ENCODE measurements at places on chromosomes 2 and 18.

DNA sequence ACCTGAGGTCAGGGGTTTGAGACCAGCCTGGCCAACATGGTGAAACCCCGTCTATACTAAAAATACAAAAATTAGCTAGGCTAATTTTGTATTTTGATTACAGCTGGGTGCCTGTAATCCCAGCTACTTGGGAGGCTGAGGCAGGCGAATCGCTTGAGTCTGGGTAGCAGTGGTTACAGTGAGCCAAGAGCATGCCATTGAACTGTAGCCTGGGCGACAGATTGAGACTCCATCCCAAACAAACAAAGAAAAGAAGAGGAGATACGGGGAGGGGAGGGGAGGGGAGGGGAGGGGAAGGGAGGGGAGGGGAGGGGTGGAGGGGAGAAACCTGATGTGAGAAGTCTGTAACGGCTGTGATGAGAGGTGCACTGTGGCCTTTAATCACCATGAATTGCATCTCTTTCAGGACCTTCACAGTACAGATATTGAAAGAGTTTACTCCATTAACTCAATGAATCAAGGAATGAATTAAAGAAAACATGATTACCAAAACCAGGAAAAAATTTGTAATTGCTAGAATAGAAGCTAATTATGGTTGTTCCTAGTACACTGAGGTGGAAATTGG is 135.3 kb downstream of the CALCRL start:
- no peak for DNase-seq

DNA sequence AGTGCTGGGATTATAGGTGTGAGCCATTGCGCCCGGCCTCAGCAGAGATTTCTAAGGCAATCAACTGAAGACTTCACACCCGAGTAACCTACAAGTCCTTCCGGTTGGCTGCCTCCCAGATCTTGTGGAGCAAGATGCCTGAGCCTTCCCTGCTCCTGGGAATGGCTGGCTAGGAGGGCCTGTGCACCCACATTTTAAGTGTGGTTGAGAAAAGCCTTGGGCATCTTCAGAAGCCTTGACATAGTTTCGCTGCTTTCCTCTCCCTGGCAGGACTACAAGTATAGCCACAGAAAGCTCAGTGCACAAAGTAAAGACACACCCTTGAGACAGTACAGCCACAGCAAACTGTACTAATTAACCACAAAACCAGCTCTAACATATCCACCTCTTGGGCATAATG is 35.2 kb downstream of the E2F6 start:
- DNase-seq: no peak

GRCh38 chr2:158786897-158787296 is 8.2 kb upstream of the DAPL1 start:
- no peak for DNase-seq

DNA sequence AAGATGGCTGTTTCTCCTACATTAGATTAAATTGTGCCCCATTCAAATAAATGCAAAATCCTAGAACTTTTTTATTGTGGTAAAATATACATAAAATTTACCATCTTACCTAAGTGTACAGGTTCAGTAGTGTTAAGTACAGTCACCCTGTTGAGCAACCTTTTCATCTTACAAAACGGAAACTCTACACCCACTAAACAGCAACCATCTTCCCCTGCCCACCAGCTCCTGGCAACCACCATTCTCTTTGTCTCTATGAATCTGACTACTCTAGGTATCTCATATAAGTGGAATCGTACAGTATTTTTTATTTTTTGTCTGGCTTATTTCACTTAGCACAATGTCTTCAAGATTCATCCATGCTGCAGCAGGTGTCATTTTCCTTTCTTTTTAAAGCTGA is 53.0 kb downstream of the ASXL2 start:
- no peak for DNase-seq

- no peak for DNase-seq
These were observed 60.6 kb downstream of the SMAD7 start for GRCh38 chr18:48889981-48890762.

DNA sequence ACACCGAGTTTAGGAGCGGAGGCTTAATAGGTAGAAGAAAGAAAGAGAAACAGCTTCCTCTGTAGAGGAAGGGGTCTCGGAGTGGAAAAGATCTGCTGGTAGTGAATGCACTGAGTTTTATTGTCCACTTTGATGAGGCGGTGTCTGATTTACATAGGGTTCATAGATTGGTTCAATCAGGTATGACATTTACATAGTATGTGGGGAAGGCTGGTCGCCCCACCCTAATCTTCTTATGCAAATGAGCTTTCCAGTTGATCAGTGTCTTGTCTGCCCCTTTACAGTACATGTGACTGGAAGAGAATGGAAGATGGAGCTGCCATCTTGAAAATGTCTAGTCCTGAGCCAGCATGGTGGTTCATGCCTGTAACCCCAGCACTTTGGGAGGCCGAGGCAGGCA is 19.9 kb upstream of the CNOT11 start:
- no peak for DNase-seq

- DNase-seq: no peak
These were observed 189.4 kb upstream of the ARL4C start for GRCh38 chr2:234686088-234686890.

- DNase-seq: no peak
These were observed 845.9 kb upstream of the ID2 start for GRCh38 chr2:7835693-7836680.

GRCh38 chr2:67457699-67458098 is 60.6 kb downstream of the ETAA1 start:
- DNase-seq: no peak

DNA sequence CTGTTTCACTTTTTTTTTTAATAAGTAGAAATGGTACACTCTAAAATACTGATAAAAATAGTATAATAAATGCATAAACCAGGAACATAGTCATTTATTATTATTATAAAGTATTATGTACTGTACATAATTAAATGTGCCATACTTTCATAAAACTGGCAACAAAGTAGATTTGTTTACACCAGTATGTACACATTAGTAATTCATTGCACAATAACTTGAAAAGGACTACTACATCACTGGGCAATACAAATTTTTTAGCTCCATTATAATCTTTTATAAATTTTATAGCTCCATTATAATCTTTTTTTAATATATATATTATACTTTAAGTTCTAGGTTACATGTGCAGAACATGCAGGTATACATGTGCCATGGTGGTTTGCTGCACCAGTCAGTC is 636.5 kb downstream of the CNTNAP5 start:
- DNase-seq: no peak

DNA sequence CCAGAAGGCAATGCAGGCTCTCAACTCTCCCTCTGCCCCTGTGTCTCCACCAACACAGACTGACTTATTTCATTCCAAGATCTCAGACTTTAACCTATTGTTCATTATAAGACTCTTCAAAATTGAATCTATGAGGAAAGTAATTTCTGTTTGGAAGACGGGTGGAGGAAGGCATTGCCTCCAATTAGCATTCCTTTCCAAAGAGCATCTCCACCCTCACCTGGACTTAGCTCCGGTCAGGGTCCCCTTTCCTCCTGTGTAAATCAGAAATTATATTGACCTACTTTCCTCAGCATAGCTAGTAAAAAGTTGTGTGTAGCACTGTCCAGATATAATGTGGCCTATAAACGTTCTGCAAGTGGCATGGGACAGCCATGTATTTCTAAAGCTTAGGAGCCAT is 230.4 kb upstream of the ACVR2A start:
- no peak for DNase-seq

DNA sequence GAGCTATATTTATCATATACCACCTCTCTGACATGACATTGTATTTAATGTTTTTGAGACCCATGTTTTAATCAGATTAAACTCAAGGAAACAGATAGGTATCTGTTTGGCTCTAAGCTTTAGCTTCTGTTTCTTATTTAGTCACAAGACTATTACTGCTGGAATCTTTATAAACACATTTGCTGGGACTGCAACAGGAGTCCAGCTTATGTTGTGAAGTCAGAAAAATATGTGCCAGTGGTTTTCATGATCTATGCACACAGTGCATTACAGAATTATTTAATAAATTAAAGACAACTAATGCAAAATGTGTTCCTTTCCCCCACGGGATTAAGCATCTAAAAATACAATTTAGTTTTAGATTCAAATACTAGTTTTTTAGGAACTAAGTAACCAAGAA is 338.9 kb downstream of the ZEB2 start:
- no peak for DNase-seq

DNA sequence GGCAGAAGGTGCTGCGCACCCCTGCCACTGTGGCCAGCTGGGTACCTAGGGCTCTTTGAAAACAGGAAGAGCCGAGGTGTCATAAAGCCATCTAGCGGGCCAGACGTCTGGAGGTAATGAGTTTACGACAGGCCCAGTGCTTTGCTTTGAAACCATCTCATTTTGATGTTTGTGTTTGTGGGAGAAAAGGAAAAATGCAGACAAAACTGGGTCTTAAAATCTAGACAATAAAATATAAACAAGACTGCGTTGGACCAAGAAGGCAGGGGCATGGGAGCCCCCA is 3.2 kb downstream of the HOXD9 start:
- DNase-seq: no peak

DNA sequence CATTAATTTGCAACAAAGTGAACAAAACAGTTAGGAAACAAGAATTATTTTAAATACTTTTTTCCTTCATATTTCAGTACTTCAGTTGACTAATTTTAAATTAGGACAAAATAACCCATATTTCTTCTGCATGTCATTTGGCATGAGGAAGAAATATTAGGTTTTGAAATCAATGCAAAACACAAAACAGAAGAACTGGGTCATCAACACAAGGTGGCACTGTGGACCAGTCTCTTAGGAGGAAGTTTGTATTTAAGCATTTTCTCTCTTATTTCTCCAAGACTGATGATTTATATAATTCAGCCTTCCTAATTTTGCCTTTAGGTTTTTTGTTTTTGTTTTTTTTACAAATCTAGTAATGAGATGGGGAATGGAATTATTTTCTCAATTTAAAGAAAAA is 352.8 kb upstream of the KCNH7 start:
- DNase-seq: no peak

- DNase-seq: no peak
These were observed 105.4 kb upstream of the SPRED2 start for GRCh38 chr2:65537651-65538385.

GRCh38 chr2:172513935-172514586 is 41.8 kb upstream of the PDK1 start:
- DNase-seq: no peak

DNA sequence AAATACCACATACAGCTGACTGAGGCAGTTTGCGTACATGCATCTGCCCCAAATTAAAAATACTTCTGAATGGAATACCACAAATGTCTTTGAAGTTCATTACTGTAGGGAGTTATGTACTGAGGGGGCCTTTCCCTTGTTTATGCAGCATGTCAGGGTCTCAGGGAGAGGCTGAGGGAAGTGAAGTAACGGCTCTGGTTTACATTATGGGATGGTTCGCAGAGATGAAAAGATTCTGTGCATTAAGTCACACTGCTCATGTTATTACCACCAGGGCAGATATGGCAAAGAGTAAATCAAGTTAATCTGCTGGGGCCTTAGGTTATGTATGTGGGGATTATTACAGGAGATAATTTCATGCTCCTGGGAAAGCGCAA is 385.9 kb upstream of the RND3 start:
- DNase-seq: no peak

DNA sequence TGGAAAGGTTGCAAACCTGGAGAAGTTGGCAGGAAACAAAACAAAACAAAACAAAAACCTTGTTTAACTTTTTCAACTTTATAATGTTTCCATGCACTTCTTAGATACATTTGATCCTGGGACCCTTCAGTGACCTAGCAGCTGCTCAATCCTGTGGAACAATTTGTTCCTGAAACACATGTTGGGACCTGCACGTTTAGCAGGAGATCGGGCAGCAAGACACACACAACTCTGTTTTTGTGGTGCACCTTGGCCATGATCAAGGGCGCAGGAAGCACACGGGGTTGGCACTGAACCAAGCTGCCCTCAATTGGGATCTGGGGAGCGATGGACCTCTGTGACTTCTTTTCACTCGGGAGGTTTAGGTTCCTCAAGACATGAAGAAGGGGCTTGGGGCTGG is 268.7 kb downstream of the LOXHD1 start:
- DNase-seq: no peak

GRCh38 chr18:22346953-22347605 is 70.6 kb downstream of the CTAGE1 start:
- no peak for DNase-seq
